CD4-positive, alpha-beta T cell treated with Interleukin-10 for 1 hour (primary cell): ENCODE measurements at places on chromosomes 1 and 21.

- no peak for DNase-seq
Observed at GRCh38 chr1:234728740-234729139, 118.8 kb upstream of the IRF2BP2 start.

- no peak for DNase-seq
Observed at GRCh38 chr1:20302108-20302471, 11.4 kb downstream of the VWA5B1 start.

- no peak for DNase-seq
Observed at GRCh38 chr1:210500831-210501230, 172.1 kb downstream of the HHAT start.

DNA sequence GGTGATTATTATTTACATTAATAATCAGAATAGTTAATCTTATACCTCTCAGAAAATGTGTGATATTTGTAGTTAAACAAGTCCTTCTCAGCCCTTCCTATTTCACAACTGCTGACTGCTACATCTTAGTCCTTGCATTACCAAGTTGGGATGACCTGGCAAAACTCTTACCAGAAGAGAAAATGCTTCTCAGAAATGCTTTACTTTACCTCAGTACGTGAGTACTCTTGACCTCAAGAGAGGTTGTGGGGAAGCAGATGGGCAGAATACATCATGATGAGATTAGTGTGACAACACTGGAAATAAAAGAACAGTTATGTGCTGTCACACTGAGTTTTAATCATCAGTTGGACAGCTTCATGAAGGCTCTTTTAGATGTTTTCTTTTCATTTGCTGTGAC, 16.2 kb downstream of the CFAP126 start:
- no peak for DNase-seq
